ENCODE measurements at places on chromosomes 7 and 10. TPM values are rescaled to one million over a fixed set of nuclear protein-coding genes. Genes with fewer than 3 reads are reported as not detected.
A peak's percentile ranks its signal among the peaks of the same experiment; 100 is the strongest.

GRCh38 chr7:16421333-16422102 lies at the start of gene CRPPA:
TSS of gene CRPPA (minus strand) at chr7:16421538. CDS start at chr7:16421322, 216 bp downstream.
- peak; percentile 80 for DNase-seq

GRCh38 chr10:55329796-55330195 lies 528.8 kb upstream of the PCDH15 start:
- DNase-seq = no peak

The ATG9B gene
- total RNA-seq = 0.17 TPM

DNA sequence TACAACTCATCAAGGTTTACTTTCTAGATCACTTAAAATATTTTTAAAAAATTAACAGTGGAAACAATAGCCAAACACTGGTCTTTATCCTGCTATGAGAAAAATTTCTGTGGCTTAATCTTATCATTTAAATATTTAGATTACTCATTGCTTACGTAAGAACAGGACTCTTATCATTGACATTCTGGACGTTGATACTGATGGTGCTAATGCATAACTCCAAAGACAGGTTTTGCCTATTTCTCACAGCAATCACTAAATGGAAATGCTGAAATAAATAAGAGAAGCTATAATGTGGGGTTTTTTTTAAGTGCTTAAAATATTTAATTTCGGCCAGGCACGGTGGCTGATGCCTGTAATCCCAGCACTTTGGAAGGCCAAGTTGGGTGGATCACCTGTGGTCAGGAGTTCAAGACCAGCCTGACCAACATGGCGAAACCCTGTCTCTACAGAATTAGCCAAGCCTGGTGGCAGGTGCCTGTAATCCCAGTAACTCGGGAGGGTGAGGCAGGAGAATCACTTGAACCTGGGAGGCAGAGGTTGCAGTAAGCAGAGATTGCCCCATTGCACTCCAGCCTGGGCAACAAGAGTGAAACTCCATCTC lies 195.0 kb downstream of the HGF start:
- no peak for DNase-seq

DNA sequence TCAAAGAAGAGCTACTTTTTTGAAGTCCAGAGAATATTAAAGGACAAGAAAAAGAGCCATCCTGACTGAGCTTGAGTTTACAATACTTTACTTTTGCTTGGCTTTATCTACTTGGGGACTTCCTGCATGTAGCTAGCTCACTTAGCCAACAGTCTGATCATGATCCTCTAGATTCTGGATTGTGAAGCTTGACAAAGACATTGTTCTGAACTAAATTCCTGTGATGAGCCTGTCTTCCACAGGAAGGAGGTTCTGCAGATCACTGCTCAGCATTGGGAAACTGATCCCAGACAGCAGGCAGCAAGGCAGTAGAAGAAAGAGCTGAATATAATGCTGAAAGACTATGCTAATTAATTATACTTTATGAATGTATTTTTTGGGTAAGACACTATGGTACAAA lies 296.4 kb downstream of the DGKB start:
- DNase-seq = no peak

DNA sequence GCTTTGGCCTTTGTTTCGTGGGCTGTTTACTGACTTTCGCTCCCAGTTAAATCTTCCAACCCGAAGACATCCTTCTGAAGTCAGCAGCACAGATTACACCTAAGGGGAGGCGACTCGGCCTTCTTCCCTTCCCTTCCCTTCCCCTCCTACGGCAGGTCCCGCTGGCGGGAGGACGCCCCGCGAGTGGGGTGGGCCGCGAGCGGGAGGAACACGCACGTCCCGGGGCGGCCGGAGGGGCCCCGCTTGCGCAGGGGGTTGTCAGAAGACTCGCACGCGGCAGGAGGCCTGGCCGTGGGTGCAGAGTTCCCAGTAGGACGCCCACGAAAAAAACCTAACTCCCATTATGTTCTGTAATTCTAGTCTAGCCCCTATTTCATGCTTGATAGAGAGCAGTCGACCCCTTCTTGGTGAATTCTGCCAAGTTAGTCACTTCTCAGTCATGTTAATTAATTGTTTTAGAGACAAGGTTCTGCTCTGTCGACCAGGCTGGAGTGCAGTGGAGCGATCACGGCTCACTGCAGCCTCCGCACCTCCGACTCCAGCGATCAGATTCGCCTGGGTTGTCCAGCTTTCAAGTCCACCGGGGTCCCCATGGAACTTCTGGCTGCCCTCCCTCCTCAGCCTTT lies 19.2 kb upstream of the ZNF32 start:
- DNase-seq = no peak

The TRPV6 gene
- 0.38 TPM for total RNA-seq

DNA sequence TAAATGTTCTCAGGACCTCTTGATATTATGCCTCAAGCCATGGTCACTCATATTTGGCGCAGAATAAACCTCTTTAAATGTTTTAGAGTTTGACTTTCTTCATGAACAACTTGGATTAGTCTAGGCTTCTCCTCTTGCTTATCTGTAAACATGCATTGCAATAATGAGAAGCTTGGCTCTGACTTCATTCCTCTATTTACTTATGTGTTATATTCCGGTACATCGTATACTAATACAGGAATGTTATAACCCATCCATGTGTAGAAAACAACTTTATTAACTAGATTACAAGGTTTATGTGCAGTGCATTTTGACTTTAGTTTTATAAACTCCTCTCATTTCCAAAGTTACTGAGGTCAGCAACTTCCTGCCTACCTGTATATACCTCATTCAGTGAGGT lies 944.3 kb upstream of the GHITM start:
- DNase-seq = no peak

The FFAR4 gene
- total RNA-seq = 4.9 TPM

- DNase-seq = no peak
These were observed 65.8 kb downstream of the STK17A start for GRCh38 chr7:43648473-43649406.

GRCh38 chr10:121189066-121189465 lies 337.9 kb downstream of the WDR11 start:
- DNase-seq = no peak

The HOXA6 gene
- 6.5 TPM for total RNA-seq

The TLL2 gene
- total RNA-seq = not detected

DNA sequence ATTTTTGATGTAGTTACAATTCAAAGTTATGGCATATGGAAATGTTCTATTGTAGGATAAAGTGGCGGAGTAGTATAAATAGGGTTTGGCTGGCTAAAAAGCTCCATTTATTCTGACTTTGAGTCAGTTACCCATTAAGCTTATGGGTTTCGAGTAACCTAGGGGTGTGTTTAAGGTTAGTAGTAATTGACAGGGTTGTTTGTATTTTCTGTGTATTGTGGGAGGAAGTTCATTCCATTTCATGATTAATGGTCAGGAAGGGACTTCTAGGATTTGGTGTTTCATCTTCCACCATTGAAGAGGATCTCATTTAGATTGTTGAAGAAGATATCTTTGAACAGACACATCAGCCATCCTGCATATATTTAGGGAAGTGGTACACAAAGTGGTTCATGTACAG lies 75.0 kb downstream of the BICC1 start:
- no peak for DNase-seq

DNA sequence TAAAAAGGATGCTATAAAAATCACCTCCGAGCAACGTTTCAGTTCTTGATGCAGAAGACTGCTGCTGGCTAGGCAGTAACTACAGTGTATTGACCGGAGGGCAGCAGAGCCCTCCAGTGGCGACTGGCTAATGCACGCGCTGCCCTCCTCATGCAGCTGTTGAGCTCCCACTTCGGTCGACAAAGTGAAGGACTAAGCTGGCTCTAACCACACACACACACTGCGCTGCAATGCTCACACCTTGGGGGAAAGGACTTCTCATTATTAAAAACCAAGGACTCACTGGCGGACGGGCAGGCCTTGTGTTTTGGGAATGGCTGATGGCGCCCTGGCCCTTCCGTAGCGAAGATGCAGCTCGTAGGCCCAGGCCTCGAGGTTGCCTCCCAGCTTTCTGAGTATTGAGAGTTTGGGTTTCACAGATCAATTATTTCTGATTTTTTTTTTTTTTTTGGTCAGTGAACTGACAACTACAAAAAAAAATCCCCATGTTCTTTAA lies 120.9 kb upstream of the DIP2C start:
- DNase-seq = no peak

The KIF20B gene
- 5.1 TPM for total RNA-seq

The CDHR1 gene
- total RNA-seq = 0.35 TPM

- no peak for DNase-seq
These were observed 194.0 kb downstream of the AHR start for GRCh38 chr7:17492437-17492836.

- no peak for DNase-seq
These were observed 251.9 kb upstream of the FOXK1 start for GRCh38 chr7:4430227-4430626.

DNA sequence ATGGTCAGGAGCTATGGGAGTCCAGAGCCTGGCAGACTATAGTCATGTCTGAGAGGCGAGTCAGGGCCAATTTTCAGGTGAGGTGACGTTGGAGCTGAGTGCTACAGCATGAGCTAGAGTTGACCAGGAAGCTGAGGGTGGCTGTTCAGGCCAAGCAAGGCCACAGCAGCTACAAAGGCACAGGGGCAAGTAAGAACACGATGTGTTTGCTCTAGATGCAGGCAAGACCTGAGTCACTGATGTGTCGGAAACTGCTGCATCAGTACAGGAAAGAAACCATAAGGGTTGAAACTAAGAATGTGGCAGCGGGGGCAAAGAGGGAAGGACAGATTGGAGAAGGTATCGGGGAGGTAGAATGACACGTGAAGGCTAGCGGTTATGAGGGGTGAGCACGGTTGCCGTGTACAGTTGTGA lies 11.8 kb upstream of the RRP12 start:
- DNase-seq = no peak

GRCh38 chr7:45585628-45586027 lies 11.5 kb downstream of the ADCY1 start:
- no peak for DNase-seq

GRCh38 chr7:147803606-147804005 lies 787.0 kb upstream of the C7orf33 start:
- DNase-seq = no peak

Measured in upper lobe of right lung (tissue), 1 donor.